ENCODE measurements at places on chromosomes 11 and 22.

GRCh38 chr22:28043266-28043665, 124.2 kb upstream of the PITPNB start:
- DNase-seq, result no peak

DNA sequence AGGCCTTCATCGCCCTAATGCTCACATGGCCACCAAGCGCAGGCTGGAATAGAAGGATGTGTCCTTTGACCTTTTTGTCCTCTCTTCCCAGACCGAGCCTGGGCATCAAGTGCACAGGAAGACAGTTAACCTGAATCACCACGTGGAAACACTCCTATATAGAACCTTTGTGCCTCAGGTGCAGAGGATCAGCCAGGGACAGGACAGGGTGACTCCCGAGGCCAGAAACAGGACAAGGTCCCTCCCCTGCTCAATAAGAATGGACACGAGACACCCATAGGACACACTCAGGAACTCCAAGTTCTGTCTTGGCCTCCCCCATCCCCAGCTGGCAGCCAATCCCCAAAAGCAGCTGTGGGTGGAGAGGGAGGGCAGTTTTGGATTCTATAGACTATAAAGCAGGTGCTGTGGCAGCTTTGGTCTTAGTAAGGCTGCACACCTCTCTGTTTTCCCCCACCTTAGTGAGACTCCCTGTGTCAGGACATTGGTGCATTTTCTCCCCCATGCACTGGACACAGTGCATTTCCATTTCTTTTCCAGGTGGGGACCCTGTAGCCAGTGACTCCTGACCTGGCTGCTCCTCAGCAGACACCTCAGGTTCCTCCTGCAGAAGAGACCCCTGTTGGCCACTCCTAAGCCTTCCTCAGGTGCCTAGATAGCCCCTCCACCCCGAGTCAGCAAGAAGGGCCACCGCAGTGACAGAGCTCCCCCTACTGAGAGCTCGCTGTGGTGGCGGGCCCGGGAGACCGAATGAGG, 43.6 kb upstream of the POU2AF1 start:
- peak; percentile 92 for DNase-seq

DNA sequence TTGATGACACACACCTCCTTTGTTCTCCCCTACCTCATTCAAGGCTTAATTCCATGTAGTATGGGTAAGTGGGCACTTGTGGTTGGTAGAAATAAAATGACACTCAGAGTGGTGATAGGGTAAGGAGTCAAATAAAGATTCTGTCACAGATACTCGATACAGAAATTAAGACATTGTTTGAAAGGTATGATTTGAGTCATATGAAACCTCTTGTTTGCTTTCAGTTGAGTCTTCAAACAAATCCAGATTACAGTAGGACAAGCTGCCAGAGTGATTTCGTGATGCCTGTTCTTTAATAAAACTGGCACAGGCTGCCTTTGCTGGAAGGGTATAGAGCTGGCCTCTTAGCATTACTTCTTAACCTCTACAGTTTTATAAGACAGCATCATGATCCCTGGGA, 182.4 kb downstream of the SPON1 start:
- peak; percentile 27 for DNase-seq

GRCh38 chr11:134360050-134360835, 28.5 kb downstream of the GLB1L2 start:
- peak; percentile 10 for DNase-seq

DNA sequence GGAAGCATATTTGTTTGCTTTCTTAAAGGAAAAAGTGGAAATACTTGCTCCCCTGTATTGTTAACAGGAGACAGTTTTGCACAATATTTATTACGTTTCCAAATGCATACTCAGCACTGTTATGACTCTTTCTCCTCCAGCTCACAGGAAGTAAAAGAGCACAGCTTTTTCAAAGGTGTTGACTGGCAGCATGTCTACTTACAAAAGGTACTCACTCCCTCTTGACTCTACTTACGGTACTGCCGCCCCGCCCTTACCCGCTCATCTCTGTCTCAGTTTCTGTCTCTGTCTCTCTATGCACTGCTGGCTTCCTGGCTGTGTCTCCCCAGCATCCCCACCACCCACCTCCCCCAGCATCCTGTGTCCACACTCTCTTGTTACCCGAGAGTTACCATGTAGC, 32.2 kb upstream of the MYO18B start:
- DNase-seq, result no peak

- DNase-seq, result peak; percentile 65
These were observed 5.1 kb upstream of the B4GALNT4 start for GRCh38 chr11:363948-364761.

- DNase-seq, result no peak
These were observed 12.4 kb upstream of the HPX start for GRCh38 chr11:6453152-6453551.

DNA sequence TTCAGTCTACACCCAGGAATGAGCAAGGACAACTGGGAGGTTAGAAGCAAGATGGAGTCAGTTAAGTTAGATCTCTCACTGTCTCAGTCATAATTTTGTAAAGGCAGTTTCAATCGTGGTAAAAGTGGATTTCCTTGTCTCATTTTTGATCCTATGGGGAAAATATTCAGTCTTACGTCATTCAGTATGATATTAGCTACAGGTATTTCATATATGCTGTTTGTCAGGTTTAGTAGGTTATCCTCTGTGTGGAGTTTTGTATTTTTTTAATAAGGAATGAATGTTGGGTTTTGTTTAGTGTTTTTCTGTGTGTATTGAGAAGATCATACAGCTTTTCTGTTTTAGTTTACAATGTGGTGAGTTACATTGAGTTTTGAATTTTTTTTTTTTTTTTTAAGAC, 11.8 kb downstream of the SPECC1L start:
- DNase-seq, result no peak

GRCh38 chr11:115185931-115186330, 318.3 kb downstream of the CADM1 start:
- no peak for DNase-seq

DNA sequence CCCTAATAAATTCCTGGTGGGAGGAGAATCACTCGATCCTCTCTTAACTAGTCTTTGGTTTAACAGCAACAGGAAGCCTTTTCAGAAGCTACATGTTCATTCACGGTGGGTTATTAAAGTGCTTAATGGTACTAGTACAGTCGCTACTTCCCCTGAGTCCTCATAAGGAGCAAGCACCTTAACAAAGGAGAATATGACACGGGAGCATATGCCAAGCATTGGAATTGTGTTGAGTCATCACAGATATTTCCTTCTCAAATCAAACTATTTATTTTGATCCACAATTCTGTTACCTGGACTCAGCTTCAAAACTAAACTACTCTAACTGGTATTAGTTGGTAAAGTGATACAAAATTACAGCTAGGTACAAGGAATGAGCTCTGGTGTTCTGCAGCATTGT, 177.5 kb upstream of the CTSC start:
- DNase-seq, result no peak

- DNase-seq, result no peak
These were observed 37.2 kb downstream of the MUC5B start for GRCh38 chr11:1260023-1260501.

- DNase-seq, result no peak
These were observed 12.2 kb upstream of the GRK2 start for GRCh38 chr11:67253872-67254624.

GRCh38 chr22:30413001-30413400, 12.6 kb upstream of the MTFP1 start:
- no peak for DNase-seq

DNA sequence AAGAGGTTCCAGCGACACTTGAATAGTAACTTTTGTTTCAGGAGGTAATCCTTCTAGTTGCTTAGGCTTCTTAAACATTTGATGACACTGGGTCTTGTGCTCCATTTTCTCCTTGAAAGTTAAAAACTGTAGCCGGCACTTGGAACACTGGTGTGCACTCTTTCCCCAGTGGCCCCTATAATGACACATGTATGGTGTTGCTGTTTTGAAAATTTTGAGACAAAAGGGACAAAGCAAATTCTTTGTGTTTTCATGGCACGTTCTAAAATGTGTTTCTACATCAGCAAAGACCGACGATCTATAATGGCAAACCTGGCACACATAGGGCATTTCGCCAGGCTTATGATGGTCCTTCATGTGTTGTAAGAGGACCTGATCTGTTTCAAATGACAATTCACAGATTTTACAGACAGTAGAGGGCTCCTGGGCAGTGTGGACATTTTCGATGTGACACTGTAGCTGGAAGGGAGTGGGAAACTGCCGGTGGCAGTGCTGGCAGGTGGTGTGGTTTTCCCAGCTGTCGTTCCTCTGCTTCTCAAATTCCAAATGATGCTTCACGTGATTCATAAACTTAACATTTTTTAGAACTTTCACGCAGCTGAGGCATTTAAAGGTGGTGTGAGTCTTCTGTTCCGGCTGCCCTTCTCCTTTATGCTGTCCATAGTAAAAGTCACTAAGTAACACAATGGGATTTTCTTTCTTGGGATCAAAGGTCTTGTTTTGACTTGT, 20.5 kb downstream of the ZNF280B start:
- no peak for DNase-seq

GRCh38 chr11:70326365-70326811, 55.9 kb downstream of the PPFIA1 start:
- DNase-seq, result no peak

DNA sequence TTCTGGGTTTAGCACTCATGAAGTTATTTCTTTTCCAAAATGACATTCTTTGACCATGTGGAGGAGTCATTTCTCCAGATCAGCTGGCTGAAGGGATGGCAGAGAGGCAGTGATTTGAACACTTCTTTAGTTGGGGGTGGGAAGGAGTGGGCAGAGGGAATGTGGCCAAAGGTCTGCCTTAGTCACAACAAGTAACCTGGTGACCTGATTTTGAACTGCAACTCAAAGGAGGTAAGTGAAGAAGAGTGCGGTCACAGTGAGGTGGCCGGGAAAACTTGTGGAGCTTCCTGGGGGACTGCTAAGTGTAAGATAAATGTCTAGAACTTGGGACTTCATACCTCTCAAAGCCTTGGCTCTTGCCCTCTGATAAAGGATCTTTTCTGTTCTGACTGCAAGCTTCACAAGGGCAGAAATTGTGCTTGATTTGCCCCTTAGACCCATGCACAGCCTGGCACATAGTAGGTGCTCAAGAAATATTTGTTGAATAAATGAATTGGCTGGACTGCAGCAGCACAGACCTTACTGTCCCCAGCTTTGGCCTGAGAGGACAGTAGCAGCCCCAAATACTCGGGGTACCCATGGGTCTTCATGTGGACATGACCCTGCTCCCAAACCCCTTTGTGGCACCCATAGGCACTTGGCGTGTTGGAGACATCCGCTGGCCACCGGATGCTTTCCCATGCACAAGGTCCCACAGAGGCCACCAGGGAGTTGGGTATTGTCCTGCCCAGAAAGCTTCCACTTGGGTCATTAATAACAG, 99.0 kb upstream of the ALX4 start:
- no peak for DNase-seq

DNA sequence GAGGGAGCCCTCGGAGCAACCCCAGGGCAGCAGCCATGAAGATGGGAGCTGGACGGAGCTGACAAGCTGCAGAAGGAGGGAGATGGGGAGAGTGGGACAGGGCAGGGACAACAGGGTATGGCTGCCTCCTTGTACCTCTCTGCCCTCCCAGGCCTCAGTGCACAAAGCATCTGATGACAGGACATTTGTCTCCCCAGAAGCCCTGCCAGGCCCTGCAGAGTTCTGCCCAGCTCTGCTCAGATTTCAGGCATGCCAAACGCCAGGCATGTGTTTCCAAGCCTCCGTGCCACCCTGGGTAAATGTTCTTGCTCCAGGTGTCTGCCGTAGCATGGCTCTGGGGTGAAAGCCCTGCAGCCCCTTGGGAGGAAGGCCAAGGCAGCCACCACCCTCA, 1.1 kb upstream of the IFITM10 start:
- DNase-seq, result no peak

DNA sequence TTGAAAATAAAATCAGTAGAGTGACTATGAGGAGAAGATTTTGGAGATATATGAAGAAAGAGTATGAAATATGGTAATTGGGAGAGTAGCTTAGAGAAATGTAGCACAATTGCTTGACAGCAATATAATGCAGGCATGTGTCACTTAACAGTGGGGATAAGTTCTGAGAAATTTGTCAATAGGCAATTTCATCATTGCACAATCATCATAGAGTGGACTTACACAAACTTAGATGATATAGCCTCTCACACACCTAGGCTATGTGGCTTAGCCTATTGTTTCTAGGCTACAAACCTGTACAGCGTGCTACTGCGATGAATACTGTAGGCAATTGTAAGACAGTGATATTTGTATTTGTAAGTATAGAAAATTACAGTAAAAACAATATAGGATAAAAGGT, 573.6 kb downstream of the JRKL start:
- no peak for DNase-seq

- no peak for DNase-seq
These were observed 27.0 kb upstream of the CCDC89 start for GRCh38 chr11:85712953-85713352.

GRCh38 chr22:46061501-46062231, 84.7 kb upstream of the WNT7B start:
- no peak for DNase-seq

- no peak for DNase-seq
These were observed 207.5 kb downstream of the PGR start for GRCh38 chr11:100922121-100922520.
